ENCODE measurements at places on chromosomes 11 and 22.

DNA sequence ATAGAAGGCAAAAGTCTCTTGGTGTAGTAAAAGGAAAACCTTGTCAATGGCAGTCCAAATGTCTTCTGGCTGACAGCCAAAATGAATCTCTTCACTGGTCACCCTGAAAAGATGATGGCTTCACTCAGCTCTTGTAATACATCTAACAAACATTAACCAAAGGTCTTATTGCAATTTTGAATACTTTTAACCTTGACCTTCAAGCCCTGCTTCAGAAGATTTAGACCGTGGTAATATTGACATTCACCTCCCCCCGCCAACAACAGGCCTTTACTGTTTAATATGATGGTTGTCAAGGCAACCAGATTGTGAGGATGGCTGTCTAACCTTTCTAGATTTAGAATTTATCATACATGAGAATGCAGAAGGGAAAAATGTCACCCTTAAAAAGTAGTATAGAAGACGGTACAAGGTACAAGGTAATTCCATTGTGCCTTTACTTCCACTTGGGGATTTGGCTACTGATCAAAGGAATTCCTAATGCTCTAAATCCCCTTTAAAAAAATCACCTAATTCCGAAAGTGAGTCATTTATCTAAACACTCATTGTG is 342.3 kb downstream of the LARGE1 start:
- no peak for DNase-seq

DNA sequence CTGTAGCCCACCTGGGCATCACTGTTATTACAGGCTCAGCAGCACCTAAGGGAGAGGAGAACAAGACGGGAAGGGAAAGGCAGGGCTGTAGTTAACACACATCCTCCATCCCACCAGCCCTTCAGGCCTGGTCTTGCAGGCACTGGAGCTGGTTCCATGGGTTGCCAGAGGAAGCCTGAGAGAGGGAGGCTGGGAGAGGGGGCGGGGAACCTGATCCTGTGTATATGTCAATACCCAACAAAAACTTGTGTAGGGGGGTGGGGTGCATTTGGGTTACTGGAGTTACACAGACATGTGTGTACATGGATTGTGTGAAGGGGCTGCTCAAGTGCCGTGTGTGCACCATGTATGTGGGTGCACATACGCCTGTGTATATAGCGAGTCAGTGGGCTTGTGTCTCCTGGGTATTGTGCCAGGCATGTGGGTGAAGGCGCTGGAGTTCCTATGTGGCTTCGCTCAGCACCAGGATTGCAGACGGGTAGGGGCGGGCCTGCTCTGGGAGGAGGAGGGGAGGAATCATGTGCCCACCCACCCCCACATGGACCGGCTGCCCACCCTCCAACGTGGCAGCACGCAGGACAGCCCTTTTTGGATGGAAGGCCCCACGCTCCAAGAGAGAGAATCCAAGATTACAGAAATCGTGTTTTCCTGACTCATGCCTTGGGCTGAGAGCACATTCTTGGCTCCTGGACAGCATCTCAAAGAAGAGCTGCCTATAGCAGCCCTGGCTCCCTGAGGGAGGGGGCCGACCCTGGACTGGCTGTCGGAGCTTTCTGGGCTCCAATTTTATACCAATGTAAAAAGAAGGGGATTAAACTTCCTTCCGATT is 4.2 kb upstream of the SERPINH1 start:
- no peak for DNase-seq

- no peak for DNase-seq
These were observed 14.3 kb downstream of the ANO5 start for GRCh38 chr11:22207162-22207561.

DNA sequence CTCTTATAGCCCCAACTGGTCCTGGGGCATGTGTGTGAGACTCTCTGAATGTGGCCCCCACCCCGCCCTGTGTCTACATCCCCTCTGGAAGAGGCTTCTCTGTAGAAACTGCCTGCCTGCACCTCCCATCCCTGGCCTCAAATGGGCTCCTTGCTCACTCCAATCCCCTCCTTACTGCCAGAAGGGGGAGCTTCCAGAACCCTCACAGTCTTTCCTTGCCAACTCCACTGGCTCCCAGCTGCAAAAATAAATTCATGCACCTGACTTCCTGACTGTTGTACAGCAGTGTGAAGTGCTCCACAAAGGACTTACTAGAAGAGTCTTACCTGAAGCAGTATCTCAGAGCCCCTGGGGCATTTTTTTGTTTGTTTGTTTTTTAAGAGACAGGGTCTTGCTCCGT is 15.2 kb upstream of the SERPIND1 start:
- DNase-seq = no peak

- DNase-seq = peak; percentile 76
These were observed 2.1 kb downstream of the MED15 start for GRCh38 chr22:20509344-20510047.

- no peak for DNase-seq
These were observed 212.2 kb downstream of the FAM181B start for GRCh38 chr11:82521427-82521826.

- no peak for DNase-seq
These were observed 26.7 kb upstream of the DDI1 start for GRCh38 chr11:104009744-104010143.

Measured in activated naive CD4-positive, alpha-beta T cell treated with anti-CD3 and anti-CD28 coated beads, Interleukin-2, amount 10 ng/mL, durations not matched to agents 7 days and 5 days (primary cell).